ENCODE measurements at places on chromosomes 7 and 10. TPM values are rescaled to one million over a fixed set of nuclear protein-coding genes. Genes with fewer than 3 reads are reported as not detected.

DNA sequence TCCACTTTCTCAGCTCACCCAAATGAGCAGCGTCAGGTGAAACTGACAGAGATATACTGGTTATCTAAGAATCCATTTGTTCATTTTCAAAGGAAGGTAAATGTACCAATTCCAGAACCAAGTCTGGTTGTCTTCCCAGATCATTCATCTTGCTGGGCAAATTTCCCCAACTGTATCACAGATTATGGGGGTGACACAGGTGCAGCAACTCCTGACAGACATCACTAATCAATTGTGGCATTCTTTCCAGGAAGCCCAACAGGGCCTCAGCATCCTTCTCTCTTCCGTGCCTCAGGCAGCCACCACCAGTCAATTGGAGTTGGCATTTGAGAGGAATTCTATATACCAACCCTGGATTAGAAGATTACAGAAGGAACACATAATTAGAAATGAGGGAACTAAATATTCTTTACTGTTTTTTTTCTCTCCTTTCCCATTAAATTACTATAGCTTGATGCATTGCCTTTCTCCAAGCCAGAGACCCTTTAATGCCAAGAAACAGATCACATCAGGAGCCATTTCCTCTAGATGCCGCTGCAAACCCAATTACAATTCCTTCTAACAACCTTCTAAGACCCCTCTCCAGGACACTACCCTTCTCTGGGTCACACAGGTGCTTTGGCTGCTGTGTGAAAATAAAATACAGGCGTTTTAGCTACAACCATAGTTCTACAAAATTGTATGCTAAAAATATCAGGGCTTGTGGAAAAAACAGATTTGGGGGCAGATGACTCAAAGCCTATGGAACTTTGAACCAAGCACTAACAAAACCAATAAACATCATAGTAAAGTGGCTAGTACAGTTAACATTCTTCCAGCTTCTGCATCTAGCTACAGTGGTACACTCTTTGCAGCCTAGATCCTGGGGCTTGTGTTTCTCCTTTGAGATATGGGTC lies 291.6 kb downstream of the RNLS start:
- no peak for DNase-seq

- no peak for DNase-seq
Measured at GRCh38 chr10:6351495-6351894, 148.8 kb downstream of the PFKFB3 start.

- DNase-seq = no peak
Measured at GRCh38 chr7:112063974-112064373, 142.2 kb downstream of the DOCK4 start.

- DNase-seq = no peak
Measured at GRCh38 chr7:141263508-141263907, 189.6 kb downstream of the TMEM178B start.

GRCh38 chr10:116952729-116953128 lies 52.3 kb downstream of the SHTN1 start:
- no peak for DNase-seq

- peak; percentile 98 for DNase-seq
Measured at GRCh38 chr7:1536743-1537534, 6.4 kb downstream of the MAFK start.

DNA sequence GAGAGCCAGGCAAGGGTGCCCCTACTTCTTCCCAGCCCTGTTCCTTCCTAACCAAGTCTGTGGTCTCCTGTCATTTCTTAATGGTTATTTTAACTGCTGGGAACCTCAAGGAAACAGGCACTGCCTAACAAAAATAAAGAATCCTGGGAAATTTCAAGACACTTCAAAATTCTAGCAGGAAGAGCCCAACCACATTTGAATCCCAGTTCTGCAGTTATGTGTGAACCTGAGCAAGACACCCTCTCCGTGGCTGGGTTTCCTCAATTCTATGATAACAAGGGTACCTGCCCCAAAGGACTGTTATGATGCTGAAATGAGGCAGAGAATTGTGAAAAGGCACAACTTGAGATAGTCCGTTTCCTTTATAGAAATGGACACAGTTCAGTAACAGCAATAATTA lies 36.2 kb upstream of the DUSP5 start:
- no peak for DNase-seq

ITIH5 gene
- total RNA-seq = 8.3 TPM

- no peak for DNase-seq
Measured at GRCh38 chr7:5406957-5407945, 16.4 kb downstream of the TNRC18 start.

NOS3 gene
- total RNA-seq = 6.0 TPM

GRCh38 chr10:43347997-43348396 lies 23.4 kb upstream of the FXYD4 start:
- no peak for DNase-seq

- DNase-seq = no peak
Measured at GRCh38 chr10:103736763-103737162, 118.6 kb downstream of the SH3PXD2A start.

DNA sequence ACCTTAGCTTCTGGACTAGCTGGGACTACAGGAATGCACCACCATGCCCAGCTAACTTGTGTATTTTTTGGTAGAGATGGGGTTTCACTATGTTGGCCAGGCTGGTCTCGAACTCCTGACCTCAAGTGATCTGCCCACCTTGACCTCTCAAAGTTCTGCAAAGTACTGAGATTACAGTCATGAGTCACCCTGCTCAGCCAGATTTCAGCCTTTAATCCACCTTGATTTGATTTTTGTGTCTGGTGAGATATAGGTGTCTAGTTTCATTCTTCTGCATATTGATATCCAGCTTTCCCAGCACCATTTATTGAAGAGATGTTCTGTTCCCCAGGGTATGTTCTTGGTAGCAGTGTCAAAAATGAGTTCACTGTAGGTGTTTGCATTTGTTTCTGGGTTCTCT lies 20.1 kb upstream of the CYP3A7 start:
- no peak for DNase-seq

DNA sequence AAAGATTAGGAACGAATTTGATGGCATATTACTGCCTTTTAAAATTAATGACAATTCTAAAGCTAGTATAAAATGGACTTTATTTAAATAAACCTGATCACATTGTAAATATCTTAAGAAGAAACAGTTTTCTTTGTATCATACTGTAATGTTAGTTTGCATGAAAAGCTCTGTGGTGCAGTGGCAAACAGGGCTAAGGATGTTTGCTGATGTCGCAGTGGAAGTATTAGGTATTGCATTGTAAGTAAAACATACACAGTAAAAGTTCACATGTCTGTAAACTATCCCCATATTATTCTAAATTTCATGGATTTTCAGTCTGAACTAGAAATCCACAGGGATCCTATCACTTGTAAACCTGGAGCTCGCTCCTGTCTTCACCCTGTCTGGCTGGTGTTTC lies 252.6 kb upstream of the ZNF32 start:
- DNase-seq = no peak

ZKSCAN5 gene
- total RNA-seq = 7.2 TPM

GRCh38 chr7:116740755-116741462 lies 68.9 kb downstream of the MET start:
- DNase-seq = no peak

GRCh38 chr7:2979951-2980350 lies 63.7 kb downstream of the CARD11 start:
- DNase-seq = no peak

DNA sequence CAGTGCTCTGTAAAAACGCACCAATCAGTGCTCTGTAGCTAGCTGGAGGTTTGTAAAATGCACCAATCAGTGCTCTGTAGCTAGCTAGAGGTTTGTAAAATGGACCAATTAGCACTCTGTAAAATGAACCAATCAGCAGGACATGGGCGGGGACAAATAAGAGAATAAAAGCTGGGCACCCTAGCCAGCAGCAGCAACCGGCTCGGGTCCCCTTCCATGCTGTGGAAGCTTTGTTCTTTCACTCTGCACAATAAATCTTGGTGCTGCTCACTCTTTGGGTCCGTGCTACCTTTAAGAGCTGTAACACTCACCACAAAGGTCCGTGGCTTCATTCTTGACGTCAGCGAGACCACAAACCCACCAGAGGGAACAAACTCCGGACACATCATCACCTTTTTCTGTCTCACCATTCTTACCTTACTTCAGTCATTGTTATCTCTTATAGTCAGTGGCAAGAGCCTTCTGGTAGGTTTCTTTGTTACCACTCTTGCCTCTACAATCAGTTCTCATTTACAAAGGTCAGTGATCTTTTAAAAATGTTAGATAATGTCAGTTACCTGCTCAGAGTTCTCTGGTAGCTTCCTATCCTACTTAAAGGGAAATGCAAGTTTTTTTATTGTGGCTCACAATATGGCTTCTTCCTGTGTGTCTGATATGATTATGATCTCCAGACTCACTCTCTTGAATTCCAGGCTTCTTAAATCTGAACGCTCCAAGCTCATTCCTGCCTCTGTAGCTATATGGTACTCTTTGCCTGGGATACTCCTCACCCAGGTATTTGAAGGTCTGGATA lies 4.5 kb downstream of the STAM start:
- no peak for DNase-seq

GRCh38 chr10:7672341-7673134 lies 5.8 kb upstream of the ITIH5 start:
- DNase-seq = no peak

DNA sequence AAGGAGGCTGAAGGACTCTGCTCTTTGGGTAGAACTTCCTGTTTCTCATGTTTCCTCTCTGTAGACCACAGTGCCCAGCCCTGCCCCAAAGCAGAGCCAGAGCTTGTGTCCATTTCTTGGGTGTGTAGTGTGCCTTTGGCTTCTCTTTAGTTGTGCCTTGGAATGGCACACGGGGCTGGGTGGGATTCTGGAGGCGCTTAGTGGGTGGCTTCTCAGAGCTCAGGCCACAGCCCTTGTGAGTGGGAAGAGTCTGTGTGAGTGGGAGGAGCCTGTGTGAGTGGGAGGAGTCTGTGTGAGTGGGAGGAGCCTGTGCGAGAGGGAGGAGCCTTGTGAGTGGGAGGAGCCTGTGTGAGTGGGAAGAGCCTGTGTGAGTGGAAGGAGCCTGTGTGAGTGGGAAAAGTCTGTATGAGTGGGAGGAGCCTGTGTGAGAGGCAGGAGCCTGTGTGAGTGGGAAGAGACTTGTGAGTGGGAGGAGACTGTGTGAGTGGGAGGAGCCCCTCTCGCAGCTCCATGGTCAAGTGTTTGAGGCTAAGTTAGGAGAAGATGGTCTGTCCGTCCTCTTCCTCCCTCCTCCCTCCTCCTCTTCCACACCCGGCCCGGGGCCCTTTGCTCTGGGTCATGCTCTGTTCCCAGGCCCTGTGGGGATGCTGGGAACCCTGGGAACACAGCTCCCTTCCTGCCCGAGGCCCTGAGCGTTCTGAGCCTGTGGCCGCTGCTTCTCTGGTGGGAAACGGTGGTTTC lies 153.0 kb downstream of the GRK5 start:
- peak; percentile 63 for DNase-seq

GRCh38 chr10:119190954-119191785 lies 12.6 kb upstream of the PRDX3 start:
- DNase-seq = no peak

WDR86 gene
- 5.3 TPM for total RNA-seq

DNA sequence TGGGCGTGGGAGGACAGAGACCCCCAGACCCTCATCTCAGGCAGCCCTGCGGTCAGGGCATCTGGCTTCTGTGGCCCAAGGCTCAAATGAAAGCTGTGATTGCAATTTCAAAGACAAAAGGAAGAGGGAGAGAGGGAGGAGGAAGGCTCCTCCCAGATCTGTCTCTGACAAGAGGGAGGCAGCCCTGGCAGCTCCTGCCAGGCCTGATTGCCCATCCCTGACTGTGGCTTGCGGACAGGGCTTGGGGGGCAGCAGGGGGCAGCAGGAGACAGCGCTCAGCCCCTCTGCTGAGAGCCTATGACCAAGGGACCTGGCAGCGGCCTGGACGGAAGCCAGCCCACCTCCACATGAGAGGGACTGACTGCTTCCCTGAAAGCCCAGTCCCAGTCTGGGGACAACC lies 91.8 kb downstream of the PTPRN2 start:
- DNase-seq = no peak

CYP3A4 gene
- 3.7 TPM for total RNA-seq

SPDYE6 gene
- not detected for total RNA-seq

DNA sequence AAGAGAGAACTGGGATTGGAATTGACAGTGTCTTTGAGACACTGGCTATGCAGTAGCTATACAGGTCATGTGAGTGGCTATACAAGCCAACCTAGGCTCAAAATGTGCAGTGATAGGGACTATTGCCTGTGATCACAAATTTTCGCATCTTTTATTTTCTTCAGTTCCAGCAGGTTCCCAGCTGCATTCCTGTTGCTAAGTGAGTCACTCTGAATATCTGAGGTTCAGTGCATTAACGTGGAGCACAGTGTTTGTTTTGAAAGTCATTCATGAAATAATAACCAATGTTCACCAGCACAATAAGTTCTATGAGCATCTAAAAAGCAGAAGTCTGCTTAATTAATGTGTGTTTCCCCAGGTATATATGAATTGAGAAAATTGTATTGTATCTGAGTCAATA lies 1236.0 kb upstream of the CELF2 start:
- no peak for DNase-seq

FAM13C gene
- 11.9 TPM for total RNA-seq

- DNase-seq = no peak
Measured at GRCh38 chr7:43768201-43768886, 9.9 kb downstream of the BLVRA start.

JMJD1C gene
- 82.7 TPM for total RNA-seq

DNA sequence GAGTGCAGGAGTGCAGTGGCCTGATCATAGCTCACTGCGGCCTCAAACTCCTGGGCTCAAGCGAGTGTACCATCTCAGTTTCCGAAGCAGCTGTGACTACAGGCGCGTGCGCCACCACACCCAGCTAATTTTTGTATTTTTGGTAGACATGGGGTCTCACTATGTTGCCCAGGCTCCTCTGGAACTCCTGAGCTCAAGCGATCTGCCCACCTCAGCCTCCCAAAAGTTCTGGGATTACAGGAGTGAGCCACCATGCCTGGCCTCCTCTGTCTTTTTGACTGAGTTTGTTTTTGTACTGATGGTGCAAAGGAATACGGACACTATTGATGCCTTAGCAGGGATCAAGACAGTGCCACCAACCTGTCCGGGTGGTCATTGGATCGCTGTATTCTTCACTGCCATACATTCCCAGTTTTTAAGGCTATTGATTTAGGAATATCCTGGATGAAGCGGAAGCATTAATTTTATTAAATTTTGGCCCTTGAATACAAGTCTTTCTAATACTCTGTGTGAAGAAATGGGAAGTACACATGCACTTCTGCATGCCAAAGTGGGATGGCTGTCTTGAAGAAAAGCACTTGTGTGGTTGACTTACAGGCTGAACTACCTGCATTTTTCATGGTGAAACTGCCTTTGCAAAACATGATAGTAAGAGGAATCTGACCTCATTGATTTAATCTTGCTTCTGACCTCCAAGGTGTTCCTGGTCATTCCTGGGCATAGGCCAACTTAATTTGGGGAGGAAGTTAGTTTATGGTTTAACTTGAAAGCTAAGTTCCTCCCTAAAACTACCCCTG lies 2.1 kb upstream of the CUL2 start:
- no peak for DNase-seq

DNA sequence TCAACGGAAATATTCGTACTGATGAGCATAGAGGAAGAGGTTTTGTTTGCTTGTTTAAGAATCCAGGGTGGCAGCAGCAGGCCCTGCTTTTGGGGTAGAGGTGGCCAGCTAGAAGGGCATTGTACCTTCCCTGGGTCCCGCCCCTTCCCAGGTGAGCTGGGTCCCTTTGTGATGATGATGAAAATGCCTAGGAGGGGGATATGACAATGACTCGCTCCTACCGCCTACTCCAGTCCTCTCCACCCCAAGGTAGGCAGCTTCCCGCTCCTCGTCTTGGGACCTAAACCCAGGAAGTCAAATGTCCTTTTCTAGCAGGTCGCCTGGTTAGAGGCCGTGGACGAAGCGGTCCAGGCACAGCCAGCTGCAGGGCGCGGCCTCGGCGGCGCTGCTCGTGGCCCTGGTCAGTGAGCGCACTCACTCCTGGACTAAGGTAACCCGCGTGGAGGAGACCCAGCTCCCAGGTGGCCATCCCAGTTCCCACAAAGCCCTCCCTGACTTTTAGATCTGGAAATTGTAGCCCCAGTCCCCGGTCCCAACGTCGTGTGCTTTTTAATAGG lies 141.4 kb downstream of the LSMEM1 start:
- no peak for DNase-seq

A1CF gene
- total RNA-seq = not detected
